A673 (cell line): ENCODE measurements at places on chromosomes 5 and 9. TPM values are rescaled to one million over a fixed set of nuclear protein-coding genes. Genes with fewer than 3 reads are reported as not detected.

- H3K27me3 ChIP-seq: no peaks in the 10 kb centered on the region
- no peaks in the 10 kb centered on the region for H3K4me1 ChIP-seq
- H3K27ac ChIP-seq: no peak overlapping the region
- H3K4me3 ChIP-seq: no peak overlapping the region
Measured at GRCh38 chr9:105376893-105377292, 70.9 kb upstream of the FSD1L start.

- no peak overlapping the region for H3K27ac ChIP-seq
- H3K27me3 ChIP-seq: peaks cover 35% of the 10 kb centered on the region
- H3K36me3 ChIP-seq: no peaks in the 10 kb centered on the region
- H3K4me1 ChIP-seq: no peaks in the 10 kb centered on the region
- DNase-seq: no peak
Measured at GRCh38 chr5:33933723-33934169, 2.4 kb upstream of the RXFP3 start.

GRCh38 chr5:175434800-175435199 lies 9.2 kb downstream of the DRD1 start:
- no peak overlapping the region for H3K27ac ChIP-seq
- H3K36me3 ChIP-seq: no peaks in the 10 kb centered on the region
- DNase-seq: no peak
- no peaks in the 10 kb centered on the region for H3K4me1 ChIP-seq

DNA sequence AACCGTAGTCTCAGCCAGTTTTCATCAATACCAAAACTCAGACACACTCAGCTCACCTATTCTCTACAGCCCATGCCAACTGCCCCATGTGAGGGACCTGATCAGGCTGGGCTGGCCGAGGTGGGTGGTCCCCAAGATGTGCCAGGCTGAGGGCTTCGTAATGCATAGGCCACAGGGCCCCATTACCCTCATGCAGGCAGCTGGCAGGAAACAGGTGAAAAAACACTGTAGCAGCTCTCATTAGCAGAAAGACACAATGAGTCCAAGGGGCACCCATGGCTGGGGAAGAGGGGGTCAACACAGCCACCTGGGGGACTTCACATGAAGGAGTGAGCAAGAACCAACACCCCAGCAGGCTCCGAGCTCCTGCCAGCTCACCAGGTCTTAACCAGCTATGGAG lies 8.2 kb downstream of the IPPK start:
- no peak overlapping the region for H3K27ac ChIP-seq
- H3K36me3 ChIP-seq: peaks cover 8% of the 10 kb centered on the region
- H3K27me3 ChIP-seq: no peaks in the 10 kb centered on the region
- no peak for DNase-seq

GRCh38 chr9:15707000-15707399 lies 154.2 kb downstream of the CCDC171 start:
- no peaks in the 10 kb centered on the region for H3K4me1 ChIP-seq
- no peak overlapping the region for H3K27ac ChIP-seq
- H3K4me3 ChIP-seq: no peak overlapping the region
- H3K27me3 ChIP-seq: no peaks in the 10 kb centered on the region
- H3K36me3 ChIP-seq: no peaks in the 10 kb centered on the region

Gene FBN2
- 1.6 and 6.1 TPM in 2 replicates for total RNA-seq

Gene GRM6
- total RNA-seq: not detected in 2 replicates

Gene EGFL7
- 79.5 and 98.5 TPM in 2 replicates for total RNA-seq

Gene ADGRD2
- not detected in 2 replicates for total RNA-seq
